ENCODE measurements at places on chromosomes 11 and 22.

- no peak for DNase-seq
Observed at GRCh38 chr11:61785837-61786402, 6.5 kb downstream of the TMEM258 start.

GRCh38 chr11:108805030-108805429 lies 140.2 kb downstream of the DDX10 start:
- DNase-seq = no peak

DNA sequence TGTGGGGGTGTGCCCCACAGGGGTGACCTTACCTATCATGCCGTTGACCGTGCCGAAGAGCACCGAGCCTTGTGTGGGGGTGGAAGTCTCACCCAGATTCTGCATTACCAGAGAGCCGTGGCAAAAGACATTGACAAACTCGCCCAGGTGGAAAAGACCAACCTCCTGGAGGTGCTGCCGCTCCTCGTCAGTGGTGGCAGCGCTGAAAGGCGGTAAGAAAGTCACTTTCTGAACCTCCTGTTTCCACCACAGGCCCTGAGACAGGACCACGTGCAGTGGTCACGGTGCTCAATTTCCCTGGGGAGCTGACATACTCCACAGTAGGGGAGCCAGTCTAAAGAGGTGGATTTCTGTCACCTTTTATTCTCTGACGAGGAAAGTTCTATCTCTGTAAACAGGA lies 7.4 kb upstream of the VWCE start:
- no peak for DNase-seq

- DNase-seq = no peak
Observed at GRCh38 chr11:102436561-102436960, 16.0 kb downstream of the TMEM123 start.

- no peak for DNase-seq
Observed at GRCh38 chr11:70771099-70771885, 373.0 kb downstream of the CTTN start.

- no peak for DNase-seq
Observed at GRCh38 chr22:16804882-16805281, 20.3 kb downstream of the XKR3 start.

DNA sequence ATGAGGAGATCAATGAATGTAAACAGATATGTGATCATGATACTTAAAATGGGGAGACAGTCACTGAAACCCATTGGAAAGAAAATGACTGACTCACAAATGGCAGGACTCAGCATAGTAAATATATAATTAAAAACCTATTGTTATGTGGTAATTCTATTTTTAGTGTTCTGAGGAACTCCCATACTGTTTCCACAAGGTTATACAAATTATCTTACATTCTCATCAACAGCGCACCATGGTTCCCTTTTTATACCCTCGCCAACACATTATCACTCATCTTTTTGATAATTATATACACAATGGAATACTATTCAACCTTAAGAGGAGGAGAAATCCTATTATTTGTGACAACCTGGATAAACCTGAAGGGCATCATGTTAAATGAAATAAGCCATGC lies 17.1 kb downstream of the OR5B21 start:
- no peak for DNase-seq

GRCh38 chr22:37231406-37232139 lies 12.5 kb downstream of the RAC2 start:
- no peak for DNase-seq

DNA sequence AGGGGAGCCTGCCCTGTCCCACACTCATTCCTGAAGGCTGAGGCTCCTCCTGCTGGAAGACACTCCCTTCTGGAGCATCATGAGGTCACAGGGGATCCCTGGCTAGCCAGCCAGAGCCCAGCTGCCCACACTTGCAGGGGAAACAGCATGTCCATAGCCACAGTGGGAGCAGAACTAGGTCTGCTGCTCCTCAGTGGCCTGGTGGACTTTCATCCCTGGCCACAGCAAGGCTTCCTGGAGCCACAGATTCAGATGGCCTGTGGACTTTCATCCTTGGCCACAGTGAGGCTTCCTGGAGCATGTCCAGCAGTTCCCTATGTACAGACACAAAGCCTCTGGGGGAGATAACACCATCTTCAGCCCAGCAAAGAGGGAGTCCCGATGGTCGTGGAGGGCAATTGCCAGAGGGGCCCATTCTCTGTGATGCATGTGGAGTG lies 5.9 kb upstream of the APOL6 start:
- no peak for DNase-seq

DNA sequence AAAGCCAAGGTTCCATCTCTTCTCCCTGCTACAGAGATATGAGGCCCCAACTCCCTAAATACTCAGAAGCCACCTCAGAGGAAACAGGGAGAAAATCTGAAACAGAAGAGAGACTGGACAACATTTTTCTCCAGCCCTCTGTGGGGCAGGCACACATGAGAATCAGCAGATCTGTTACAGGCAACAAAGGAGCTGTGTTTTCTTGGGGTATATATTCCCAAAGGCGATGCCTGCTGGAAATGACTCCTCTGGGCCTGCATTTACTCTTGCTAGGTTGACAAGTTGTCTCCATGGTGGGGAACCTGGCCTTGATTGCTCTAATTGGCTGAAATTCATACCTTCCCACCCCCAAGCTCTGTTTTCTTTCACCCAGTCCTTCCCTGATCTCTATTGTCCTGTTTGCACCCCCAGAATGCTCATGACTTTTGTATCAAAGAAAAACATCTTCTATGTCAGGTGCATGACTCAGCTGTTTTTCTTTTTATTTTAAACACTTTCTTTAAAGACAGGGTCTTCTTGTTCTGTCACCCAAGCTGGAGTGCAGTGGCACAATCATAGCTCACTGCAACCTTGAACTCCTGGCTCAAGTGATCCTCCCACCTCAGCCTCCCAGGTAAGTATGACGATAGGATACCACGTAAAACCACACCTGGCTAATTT lies 23.5 kb upstream of the P2RY6 start:
- no peak for DNase-seq

- no peak for DNase-seq
Observed at GRCh38 chr22:23557467-23557866, 22.6 kb downstream of the IGLL1 start.

DNA sequence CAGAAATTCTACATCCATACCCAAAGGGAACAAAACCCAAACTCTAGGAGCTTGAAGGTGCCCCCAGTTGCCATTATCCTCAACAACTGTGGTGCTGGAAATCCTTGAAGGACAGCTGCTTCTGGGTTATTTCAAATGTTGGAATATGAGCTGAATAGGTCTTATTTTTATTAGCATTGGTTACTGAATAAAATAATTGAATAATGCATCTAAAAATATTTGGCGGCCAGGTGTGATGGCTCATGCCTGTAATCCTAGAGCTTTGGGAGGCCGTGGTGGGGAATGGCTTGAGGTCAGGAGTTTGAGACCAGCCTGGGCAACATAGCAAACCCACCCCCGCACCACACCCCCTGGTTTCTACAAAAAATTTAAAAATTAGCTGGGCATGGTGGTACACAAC lies 10.9 kb downstream of the PAMR1 start:
- DNase-seq = no peak

DNA sequence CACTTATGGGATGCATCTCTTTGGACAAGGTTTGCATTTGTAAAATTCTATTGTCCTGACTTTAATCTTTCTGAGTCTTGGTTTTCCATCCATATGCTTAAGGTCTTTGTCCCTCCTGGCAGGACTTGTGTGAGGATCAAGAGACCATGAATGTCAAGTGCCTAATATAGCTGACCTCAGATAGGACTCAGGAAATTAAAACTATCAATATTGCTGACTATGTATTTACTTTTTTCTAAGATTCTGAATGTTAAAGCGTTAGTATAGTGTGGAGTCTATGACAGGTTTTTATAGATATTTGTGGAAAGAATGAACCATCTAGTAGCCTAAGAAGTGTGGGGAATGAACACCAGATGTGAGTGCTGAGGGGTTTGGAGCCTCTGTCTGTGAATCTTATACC lies 637.8 kb downstream of the NTM start:
- DNase-seq = no peak

DNA sequence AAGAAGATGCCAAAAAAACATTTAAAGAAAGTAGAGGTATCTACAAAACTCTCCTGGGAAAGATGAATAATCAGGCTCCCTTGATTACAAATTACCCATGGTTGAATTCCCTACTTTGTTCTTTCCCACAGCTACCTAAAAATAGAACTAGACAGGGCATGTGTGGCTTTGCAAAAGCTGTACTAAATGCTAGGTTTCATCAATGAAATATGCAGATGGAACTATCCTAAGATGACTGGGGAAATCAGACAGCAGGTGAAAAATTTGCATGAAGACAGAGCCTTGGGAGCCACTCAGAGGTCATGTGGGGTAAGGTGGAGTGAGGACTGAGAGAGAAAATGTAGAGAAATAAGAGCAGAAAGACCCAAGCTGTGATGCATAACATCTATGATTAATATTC lies 14.7 kb downstream of the LAYN start:
- no peak for DNase-seq

DNA sequence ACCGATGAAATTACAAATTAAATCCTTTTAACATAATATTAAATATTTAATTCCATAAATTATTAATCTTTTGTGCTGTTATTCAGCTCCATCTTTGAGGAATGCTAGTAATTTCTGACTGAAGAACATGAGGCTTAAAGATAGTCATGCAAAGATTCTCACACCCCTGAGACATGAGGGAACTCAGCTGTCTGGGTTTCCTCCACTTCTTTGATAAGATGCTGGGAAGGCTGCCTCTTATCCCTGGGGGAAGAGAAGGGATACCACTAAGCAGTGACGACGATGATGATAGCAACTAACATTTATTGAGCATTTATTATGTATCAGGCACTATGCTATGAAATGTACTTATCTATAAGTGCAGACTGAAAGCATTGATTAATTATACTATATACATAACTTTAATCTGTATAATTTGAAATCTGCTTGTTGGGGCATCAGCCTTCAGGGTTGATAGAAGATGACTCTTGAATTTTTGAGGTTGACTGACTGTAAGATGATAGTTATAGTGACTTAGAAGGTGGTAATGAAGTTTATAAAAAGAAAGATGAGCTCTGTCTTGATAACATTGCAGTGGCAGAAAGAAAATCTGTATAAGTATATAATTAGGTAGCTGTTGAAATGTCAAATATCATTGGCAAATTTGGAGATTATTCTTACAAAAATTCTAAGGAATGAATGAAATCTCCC lies 78.4 kb downstream of the SIK2 start:
- DNase-seq = no peak

DNA sequence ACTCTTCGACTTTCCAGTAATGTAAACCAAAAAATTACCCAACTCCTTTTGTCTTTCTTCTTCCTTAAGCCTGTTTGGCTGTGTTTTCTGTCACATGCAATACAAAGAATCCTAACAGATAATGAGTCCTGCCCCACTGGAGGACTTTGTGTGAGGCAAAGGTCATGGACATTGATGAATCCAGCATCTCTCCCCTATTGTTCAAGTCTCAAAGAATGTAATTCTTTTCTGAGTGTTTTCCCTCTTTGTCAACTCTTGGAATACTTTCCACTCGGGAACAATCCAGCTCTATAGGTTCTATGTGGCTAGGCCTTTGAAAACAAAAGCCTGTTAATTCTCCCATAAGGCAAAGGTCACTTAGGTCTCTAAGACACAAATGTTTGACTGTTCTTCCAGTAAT lies 100.7 kb downstream of the FAR1 start:
- DNase-seq = no peak

DNA sequence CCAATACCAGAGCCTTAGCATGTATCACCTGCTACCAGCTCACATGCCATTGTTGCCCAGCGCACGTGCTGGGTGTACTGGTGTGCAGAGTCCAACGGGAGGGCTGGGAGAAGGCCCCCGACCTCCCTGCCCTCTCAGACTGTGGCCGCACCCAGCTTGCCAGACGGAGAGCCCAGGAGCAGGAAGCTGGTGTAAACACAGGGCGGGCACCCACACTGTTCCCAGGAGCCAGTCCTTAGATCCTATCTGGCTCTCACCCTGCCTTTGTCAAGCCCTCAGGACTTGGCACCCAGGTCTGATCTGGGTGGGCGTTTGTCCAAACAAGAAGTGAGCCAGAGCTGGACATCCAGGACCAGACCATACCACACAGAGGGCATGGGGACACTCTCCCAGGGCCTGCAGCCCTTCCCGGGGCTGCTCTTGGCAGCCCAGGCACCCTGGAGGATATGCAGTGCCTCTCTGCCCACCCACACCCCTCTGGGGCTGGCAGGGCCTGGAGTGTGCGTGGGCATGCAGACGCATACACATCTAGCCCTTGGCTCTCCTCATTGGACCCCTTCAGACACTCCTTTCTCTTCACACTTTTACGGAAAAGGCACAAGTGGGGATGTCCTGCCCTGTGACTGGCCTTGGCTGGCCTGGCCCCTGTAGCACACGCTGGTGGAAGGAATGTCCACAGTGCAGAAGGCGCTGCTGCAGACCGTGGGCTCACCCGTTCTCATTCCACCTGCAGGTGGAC lies 19.9 kb upstream of the CLDN5 start:
- no peak for DNase-seq

GRCh38 chr11:99015634-99016454 lies 4.9 kb upstream of the CNTN5 start:
- no peak for DNase-seq

DNA sequence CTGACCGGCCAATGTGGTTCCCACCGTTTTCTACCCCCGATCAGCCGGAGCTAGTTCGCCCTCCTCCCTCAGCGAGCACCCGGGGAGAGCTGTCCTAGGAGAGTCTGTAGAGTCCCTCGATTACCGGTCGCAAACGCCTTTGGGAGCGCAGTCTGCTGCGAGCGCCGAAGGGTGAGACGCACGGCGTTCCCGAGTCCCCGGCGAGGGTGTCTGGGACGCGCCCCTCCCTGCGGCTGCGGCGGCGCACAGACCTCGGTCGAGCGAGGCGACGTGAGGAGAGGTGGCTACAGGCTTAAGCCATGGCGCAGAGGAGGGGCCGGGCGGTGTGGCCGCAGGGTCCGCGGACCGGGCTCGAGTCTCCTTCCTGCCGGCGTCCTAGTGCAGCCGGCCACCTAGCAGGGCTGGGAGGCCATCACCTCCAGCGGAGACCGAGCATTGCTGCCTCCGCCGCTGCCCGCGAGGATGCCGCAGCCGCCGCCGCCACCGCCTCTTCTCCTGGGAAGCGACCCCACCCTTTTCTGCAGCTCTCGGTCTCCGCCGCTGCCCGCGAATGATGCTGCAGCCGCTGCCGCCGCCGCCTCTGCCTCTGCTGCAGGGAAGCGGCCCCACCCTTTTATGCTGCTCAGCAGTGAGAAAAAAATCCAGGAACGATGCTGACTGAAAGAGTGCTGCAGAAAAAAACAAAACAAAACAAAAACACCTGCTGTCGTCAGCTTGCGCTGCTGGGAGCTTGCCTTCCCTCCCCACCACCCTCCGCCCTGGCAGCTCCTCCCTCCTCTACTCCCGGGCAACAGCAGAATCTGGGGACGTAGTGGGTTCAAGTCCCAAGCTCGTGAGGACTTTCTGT lies at the start of gene MAP6:
Gene MAP6, minus strand, starts transcription at position 588 of the 847 bp plus-strand sequence. CDS start 669 bp downstream, outside the sequence.
- DNase-seq = no peak

- DNase-seq = no peak
Observed at GRCh38 chr11:75291741-75292140, 51.2 kb downstream of the TPBGL start.

DNA sequence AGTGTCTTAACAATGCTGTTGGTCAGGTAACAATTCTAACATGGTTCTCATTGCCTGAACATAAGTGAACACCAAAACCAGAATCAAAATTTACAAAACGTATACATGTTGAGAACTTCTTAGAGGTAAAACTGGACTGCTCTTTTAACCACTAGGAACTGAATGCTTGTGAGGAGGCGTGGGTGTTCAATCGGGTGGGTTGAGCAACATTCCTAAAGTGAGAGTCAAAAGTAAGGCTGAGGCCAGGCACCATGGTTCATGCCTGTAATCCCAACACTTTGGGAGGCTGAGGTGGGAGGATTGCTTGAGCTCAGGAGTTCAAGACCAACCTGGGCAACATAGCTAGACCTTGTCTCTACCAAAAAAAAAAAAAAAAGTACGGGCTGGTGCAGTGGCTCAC lies 11.5 kb downstream of the PPME1 start:
- DNase-seq = no peak

- DNase-seq = no peak
Observed at GRCh38 chr11:115499891-115500290, 4.3 kb downstream of the CADM1 start.

Data from NCI-H1048 (cell line).